Activated T-cell treated with anti-CD3 and anti-CD28 coated beads, Interleukin-2, amount 50 U/mL, for 48 hours (primary cell): ENCODE measurements at places on chromosomes 13 and 19.

- no peak for DNase-seq
Measured at GRCh38 chr13:99307247-99307646, at the start of gene GPR183. Gene GPR183 (minus strand): TSS chr13:99307399. CDS start chr13:99296145, 11,254 bp downstream.

GRCh38 chr19:11496391-11497163 is 9.1 kb downstream of the ZNF653 start:
- peak; percentile 84 for DNase-seq

GRCh38 chr13:99966064-99966805 is 5.3 kb downstream of the ZIC5 start:
- DNase-seq = no peak

DNA sequence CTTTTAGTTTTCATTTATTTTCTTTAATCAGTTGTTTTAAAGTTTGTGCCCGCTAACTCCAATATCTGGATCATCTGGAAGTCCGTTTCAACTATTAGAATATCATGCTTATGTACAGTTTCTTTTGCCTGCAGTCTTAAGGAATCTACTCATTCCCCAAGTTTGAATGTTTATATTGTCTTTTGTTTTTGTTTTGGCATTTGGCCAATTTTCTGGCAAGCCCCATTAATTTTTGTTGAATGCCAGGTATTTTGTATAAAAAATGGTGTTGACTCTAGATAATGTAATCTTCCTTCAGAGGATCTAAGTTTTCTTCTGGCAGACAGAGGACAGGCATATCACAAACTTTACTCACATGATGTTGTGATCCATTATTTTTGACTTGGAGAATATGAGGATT is 11.1 kb upstream of the ZNF235 start:
- DNase-seq = no peak

GRCh38 chr19:48975947-48976847 is 11.1 kb downstream of the FTL start:
- DNase-seq = peak; percentile 56

GRCh38 chr13:21218351-21219035 is 42.0 kb downstream of the MRPL57 start:
- DNase-seq = no peak

DNA sequence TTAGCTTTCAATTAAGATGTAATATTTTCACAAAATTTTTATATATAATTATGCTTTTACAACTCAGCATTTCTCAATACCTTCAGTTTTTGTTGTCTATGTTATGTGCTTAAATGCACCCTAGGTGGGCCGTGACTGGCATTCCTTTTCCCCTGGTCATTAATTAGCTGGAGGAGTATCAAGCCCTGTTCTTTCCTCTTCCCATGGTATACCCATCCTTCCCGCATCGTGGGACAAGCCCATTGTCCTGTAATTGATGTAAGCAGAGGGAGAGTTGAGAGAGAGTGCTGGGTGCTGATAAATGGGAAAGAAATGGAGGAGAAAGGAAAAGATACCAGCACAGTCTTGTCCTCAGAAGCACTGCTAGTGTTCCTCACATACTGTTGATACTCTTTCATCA is 591.7 kb downstream of the GPC6 start:
- no peak for DNase-seq

DNA sequence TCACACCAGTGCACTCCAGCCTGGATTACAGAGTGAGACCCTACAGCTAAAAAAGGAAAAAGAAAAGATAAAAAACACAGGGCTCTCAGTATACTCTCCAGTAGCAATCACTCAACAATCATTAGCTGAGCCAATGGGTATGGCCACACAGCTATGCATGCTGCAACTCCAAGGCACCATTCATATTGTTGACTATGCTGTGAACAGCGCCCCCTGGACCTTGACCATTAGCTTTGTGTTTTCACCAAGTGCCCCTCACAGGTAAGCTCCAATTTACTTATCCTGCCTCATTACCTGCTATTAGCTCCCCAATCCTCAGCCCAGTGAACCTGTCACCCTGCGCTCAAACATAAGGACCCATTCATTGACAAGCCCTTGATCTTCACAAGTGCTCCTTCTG is 35.8 kb downstream of the ZIC5 start:
- DNase-seq = no peak

- no peak for DNase-seq
Measured at GRCh38 chr13:73870970-73871935, 263.0 kb downstream of the KLF12 start.

GRCh38 chr13:79658333-79658975 is 177.5 kb downstream of the NDFIP2 start:
- DNase-seq = no peak

DNA sequence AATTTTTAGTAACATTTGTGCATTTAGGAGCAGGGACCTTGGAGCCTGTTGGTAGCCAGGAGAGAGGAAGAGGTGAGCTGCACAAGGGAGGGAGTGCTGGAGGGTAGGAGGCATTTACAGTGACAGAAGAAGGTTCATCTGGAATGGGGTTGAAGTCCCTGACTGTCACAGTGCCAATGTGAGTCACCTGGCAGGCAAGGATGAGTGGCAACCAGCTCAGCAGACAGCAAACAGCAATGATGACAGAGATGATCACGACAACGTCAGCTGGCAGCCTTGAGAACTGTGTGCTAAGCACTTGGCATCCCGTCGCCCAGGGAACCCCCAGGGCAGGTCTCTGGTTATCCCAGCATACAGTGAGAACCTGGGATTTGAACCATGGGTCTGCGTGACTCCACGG is 2.6 kb downstream of the OR10H5 start:
- no peak for DNase-seq

- peak; percentile 72 for DNase-seq
Measured at GRCh38 chr19:54448040-54448773, 792 bp upstream of the LENG8 start.

- peak; percentile 72 for DNase-seq
Measured at GRCh38 chr13:76885203-76886004, 801 bp downstream of the KCTD12 start.

- peak; percentile 67 for DNase-seq
Measured at GRCh38 chr19:49151267-49152118, 3.7 kb downstream of the HRC start.

- no peak for DNase-seq
Measured at GRCh38 chr13:48852911-48853727, 122.6 kb upstream of the FNDC3A start.

- no peak for DNase-seq
Measured at GRCh38 chr19:39838569-39838968, 4.6 kb upstream of the DYRK1B start.

GRCh38 chr13:20691616-20692015 is 11.9 kb upstream of the IL17D start:
- DNase-seq = no peak

DNA sequence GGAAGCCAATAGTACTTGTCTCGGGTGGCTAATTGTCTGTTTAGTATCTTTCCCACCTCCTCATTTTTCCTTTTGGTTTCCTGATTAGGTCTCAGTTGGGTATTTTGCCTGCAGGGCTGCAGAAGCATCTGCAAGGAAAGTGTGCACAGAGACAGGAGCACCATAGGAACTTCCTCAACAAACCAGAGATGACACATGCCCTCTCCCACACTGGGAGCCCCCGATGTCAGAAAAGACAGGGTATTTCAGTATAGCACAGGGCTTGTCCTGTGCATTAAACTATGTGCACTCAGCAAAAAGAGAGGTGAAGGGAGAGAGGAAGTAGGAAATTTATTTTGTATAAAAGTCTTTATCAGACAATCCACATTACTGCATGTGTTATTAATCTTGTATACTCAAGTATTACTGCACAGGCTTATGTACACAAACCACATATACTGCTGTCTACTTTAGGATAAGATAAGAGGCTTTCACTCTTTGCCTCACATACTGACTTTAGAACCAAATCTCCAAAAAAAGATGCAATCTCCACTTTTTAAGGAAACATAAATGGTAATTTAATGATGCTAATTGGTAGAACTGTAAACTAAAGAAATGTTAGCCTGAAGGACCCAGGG is 501.0 kb downstream of the FOXO1 start:
- DNase-seq = peak; percentile 0

GRCh38 chr13:79725841-79726240 is 244.9 kb downstream of the NDFIP2 start:
- DNase-seq = no peak

GRCh38 chr13:99385161-99385560 is 78.0 kb upstream of the GPR183 start:
- peak; percentile 22 for DNase-seq

GRCh38 chr13:25990801-25991200 is 61.0 kb downstream of the SHISA2 start:
- DNase-seq = no peak

DNA sequence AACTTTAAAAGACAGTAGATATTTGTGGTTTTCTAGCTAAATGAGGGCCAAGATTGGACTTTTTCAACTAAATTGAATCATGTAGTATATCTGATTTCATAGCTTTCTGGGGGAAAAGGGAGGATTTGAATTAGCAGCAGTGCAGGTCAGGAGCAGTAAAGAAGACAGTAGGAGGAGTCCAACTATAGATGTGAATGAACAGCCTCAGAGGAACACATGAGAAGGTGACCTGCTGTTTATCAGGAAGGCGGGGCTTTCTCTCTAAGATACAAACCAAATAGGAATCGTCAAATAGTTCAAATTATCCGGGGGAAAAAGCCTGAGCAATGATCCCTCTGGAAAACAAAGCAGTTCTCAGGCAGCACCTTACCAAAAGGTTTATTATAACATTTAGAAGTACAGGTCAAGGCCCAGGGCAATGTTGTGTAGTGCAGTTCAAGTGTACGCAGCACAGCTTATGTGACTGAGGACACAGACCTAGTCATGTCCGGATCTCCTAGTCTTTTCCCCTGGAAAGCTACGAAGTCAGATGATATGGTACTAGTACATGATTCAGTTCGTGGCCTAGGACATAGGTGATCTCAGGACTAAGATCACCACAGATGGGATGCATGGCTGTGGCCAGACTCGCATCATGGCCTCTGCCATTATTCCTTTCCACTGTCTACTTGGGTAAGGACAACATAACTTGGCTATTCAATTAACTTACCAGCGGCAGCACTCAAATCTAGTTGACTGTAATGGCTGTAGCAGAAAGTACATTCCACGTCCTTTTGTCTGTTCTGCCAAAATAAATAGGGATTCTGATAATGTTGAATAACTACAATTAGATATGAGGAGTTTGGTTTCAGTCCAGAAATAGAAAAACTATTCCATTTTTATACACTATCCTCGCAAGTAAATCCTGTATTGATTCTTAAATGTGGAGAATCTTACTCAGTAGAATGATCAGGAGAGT is 40.3 kb downstream of the MPHOSPH8 start:
- no peak for DNase-seq

- no peak for DNase-seq
Measured at GRCh38 chr19:19305066-19305465, 15.2 kb downstream of the SUGP1 start.
